ENCODE measurements at places on chromosomes 16 and 17.

- DNase-seq, result no peak
Measured at GRCh38 chr17:6381526-6382465, 53.1 kb downstream of the AIPL1 start.

GRCh38 chr17:60579090-60579489 lies 20.9 kb upstream of the PPM1D start:
- DNase-seq, result no peak

- DNase-seq, result no peak
Measured at GRCh38 chr16:77551357-77551756, 116.5 kb upstream of the ADAMTS18 start.

DNA sequence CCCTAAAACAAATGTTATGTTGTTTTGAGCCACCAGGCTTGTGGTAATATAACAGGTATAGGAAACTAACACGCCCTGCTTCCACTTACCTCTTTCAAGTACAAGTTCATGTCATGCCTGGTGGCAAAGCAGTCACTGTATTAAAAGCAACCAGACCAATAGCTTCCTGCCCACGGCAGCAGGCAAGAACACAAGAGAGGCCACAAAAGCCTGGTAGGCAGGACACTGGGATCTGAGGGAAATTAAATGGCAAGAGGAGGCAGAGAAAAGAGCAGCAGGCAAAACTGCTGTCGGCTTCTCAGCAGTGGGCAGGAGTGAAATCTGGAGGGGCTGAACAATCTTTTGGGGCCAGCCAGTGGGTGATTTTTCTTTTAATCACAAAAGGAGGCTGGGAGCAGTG lies 2.2 kb downstream of the CYTH1 start:
- DNase-seq, result no peak

- DNase-seq, result no peak
Measured at GRCh38 chr16:51907680-51908079, 639.3 kb downstream of the TOX3 start.

- no peak for DNase-seq
Measured at GRCh38 chr17:55265311-55266021, 706 bp downstream of the HLF start.

DNA sequence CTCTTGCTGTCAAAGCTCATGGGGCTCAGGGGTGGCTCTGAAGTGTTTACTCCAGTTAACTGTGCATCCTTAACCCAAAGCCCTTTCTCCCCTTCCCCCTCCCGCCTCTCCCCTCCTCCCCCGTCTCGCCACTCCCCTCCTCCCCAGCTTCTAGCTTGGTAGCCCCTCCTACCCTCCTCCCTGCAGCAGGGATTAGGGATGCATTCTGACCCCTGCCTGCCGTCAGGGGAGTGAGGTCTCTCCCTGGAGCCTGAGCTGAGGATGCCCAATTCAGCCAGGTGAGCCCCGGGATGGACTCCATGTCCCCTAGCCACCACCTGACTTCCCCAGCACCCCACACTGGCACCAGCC lies 1.6 kb downstream of the HS3ST6 start:
- no peak for DNase-seq

DNA sequence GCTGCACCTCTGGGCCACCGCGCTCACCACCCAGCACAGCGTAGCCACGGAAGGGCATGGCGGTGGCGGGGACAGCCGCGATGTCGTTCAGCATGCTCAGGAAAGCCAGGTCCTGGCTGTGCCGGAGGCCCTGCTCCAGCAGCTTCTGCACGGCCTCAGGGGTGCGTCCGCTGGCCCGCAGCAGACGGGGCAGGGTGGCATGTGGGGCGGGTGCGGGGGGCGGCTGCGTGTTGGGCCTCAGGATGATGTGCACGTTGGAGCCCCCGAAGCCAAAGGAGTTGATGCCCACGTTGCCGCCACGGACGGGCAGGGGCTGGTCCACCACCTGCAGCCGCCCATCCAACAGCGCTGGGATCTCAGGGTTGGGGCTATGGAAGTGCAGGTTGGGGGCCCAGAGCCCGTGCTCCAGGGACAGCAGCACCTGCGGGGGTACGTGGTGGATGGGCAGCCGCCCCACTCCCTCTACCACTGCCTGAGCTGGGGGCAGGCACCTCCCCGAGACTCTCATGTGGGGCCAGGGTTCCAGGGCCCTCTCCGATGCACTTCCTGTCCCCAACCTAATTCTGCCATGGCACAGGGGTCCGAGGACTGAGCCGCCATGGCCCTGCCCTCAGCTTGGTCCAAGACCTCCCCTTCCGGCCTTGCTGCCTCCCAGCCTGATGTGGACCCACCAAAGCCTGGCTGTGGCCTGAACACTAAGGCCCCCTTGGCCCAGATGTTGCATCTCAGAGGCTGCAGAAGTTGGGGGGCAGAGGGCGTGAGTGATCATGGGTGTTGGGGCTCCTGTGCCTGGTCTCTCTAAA lies 6.6 kb downstream of the FASN start:
- no peak for DNase-seq

- DNase-seq, result peak; percentile 93
Measured at GRCh38 chr17:57662644-57663308, 82.3 kb downstream of the CCDC182 start.

GRCh38 chr17:63437287-63438091 lies 8.6 kb downstream of the CYB561 start:
- no peak for DNase-seq

GRCh38 chr17:72461757-72462156 lies 340.9 kb downstream of the SOX9 start:
- DNase-seq, result no peak

All from pulmonary artery endothelial cell (primary cell).